ENCODE measurements at places on chromosomes 7 and 10. TPM values are rescaled to one million over a fixed set of nuclear protein-coding genes. Genes with fewer than 3 reads are reported as not detected.

STAM gene
- total RNA-seq, result 22.2 TPM

AGAP9 gene
- total RNA-seq, result 14.2 TPM

SOSTDC1 gene
- 6.0 TPM for total RNA-seq

AKR1C8 gene
- total RNA-seq, result 1.00 TPM

PTPN20 gene
- total RNA-seq, result not detected

ZP3 gene
- not detected for total RNA-seq

CAPZA2 gene
- 182 TPM for total RNA-seq

DNAJC2 gene
- 28.2 TPM for total RNA-seq

MMS19 gene
- total RNA-seq, result 94.8 TPM

GFRA1 gene
- 45.6 TPM for total RNA-seq

- no peak for DNase-seq
Observed at GRCh38 chr7:66500087-66500486, 128.6 kb upstream of the KCTD7 start.

DNA sequence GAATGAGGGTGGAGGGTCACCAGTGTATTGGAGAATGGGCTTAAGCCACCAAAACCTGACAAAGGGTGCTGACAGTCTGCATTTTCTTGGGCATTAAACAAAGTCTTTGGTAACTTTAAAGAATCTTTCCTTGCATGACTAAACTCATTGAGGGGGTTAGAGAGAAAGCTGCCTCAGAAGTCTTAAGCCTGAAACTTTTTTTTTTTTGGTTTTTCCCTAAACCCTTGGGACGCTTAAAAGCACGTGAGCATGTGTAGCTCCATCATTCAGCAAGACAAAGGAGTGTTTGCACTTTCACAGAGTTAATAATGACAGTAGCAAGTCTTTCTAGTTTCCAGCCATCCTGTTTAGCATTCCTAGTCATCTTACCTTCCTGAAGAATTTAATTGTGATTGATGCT lies 110.7 kb downstream of the LRMDA start:
- DNase-seq, result no peak

GRCh38 chr10:65964205-65964604 lies 961.6 kb upstream of the LRRTM3 start:
- no peak for DNase-seq

- DNase-seq, result no peak
Observed at GRCh38 chr7:121562259-121562658, 166.2 kb upstream of the FAM3C start.

- no peak for DNase-seq
Observed at GRCh38 chr7:20797042-20797461, 10.4 kb upstream of the SP8 start.

GRCh38 chr10:16105082-16105481 lies 244.8 kb upstream of the MINDY3 start:
- DNase-seq, result no peak

DNA sequence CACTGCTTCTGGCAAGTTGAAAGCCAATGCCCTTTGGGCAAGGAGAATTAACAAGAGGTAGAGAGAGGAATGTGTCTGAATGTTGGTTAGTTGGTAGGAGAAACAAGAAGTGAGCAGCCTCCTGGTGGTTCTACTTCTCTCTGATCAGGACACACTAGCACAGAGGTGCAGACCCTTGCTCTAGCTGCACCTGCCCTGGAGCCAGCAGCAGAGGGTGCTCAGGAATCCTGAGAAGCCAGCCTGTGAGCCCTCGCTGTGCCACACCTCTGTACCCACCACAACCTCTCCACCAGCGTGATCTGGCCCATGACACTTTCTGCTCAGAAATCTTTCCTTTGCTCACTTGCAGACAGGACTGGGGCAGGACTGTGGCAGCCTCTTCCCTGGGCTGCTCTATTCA lies 364.7 kb downstream of the RPS24 start:
- DNase-seq, result no peak

GRCh38 chr10:77374189-77374656 lies 263.4 kb downstream of the KCNMA1 start:
- DNase-seq, result no peak

GRCh38 chr10:99394761-99395386 lies 35.5 kb downstream of the GOT1 start:
- no peak for DNase-seq

- DNase-seq, result no peak
Observed at GRCh38 chr7:100825751-100826513, 1.4 kb downstream of the EPHB4 start.

DNA sequence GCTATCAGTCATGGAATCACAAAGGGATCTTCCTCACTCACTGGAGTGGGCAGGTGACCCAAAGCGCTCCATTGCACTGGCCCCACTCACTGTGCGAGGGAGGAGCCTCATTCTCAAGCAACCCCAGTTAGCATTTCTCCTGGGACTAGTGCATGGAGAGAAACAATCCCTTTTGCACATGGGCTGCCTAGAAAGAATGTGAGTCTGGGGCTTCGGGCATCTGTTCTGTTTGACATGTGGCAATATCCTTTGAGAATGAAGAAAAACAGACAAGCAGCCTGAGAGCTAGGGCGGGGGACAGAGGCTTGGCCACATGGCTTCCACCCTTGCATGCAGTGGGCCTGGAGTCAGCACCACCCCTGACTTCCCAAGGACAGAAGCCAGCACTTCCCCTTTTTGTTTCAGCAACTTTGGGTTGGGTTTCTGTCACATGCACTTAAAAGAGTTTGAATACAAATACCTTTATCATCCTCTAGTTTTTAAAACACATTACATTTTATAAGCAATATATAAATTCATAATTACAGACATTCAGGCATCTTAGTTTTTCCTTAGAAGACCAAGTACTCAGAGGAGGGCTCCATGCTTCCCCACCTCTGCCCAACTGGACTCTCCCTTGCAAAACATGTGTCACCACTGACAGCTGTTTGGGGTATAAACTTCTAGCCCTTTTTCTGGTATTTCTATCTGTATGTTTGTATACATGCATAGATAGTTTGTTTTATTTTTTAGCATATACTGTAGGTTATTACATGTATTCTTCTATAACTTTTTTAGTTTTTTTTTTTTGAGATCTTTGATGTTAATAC lies 73.8 kb downstream of the RBM20 start:
- no peak for DNase-seq

DNA sequence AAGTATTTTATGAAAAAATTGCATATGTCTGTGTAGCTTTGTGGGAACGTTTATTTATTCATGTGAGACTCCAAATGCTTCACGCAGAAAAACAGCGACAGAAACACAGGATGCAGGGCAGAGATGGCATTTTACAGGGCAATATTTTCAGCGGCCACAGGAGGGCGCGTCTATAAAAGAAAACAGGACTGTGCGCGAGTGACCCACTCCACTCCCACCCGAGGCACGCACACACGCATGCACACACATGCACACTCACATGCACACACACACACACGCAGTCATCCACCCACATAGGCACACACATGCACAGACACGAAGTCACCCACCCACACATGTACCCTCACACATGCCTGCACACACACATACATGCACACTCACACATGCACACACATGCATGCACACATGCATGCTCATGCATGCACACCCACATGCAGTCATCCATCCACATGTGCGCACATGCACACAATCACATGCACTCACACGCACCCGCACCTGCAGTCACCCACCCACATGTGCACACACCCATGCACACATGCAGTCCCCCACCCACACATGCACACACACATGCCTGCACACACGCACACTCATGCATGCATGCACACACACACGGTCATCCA lies 96.3 kb downstream of the DNAJB6 start:
- DNase-seq, result no peak

GRCh38 chr10:104923501-104923900 lies 282.4 kb downstream of the SORCS3 start:
- DNase-seq, result no peak

GRCh38 chr10:101837748-101838147 lies 5.9 kb downstream of the KCNIP2 start:
- no peak for DNase-seq

DNA sequence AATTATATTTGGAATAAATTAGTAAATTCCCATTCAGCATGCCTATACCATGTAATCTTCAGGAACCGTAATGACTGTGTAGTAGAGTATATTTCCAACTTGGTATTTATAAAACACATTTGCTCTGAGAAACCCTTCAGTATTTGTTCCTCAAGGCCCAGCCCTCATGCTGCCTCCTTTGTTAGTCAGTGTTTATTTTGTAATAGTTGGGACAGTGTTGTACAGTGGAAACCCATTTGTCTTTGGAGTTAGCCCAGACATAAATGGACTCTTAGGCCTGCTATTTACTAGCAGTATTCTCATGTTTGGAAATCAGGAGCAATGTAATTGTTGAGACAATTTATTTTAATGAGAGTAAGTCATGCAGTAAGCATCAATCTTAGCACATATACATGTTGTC lies 686.9 kb downstream of the AUTS2 start:
- no peak for DNase-seq
